ENCODE measurements at places on chromosomes 1 and 21.

GRCh38 chr1:112247961-112248360 is 148.1 kb upstream of the CTTNBP2NL start:
- DNase-seq, result no peak

GRCh38 chr1:50346621-50347020 is 76.6 kb downstream of the DMRTA2 start:
- DNase-seq, result no peak

- no peak for DNase-seq
Measured at GRCh38 chr1:30997463-30998057, 68.0 kb downstream of the PUM1 start.

DNA sequence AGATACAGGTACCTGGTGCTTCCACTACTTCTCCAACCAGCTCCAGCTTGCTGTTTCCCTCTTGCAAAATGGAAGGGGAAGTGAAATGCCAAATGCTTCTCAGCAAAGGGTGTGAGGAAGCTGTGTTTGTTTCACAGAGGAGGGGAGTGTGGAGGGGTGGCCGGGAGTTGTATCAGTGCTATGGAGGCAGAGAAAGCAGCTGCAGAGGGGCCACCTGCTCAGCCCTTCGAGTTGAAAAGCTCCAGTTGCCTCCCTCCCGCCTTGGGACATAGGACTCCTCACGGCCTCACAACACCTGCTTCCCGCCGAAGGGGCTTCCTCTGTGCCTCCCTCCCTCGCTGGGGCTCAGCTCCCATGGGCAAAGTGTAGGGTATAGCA is 12.1 kb upstream of the LINGO4 start:
- no peak for DNase-seq

GRCh38 chr1:163083690-163084089 is 14.5 kb downstream of the RGS4 start:
- peak; percentile 68 for DNase-seq

- no peak for DNase-seq
Measured at GRCh38 chr1:50156241-50157010, 47.7 kb downstream of the ELAVL4 start.
